ENCODE measurements at places on chromosomes 3 and 15. TPM values are rescaled to one million over a fixed set of nuclear protein-coding genes. Genes with fewer than 3 reads are reported as not detected.
A peak's percentile ranks its signal among the peaks of the same experiment; 100 is the strongest.

- no peak for DNase-seq
Observed at GRCh38 chr3:114445233-114445632, 151.4 kb downstream of the TIGIT start.

DNA sequence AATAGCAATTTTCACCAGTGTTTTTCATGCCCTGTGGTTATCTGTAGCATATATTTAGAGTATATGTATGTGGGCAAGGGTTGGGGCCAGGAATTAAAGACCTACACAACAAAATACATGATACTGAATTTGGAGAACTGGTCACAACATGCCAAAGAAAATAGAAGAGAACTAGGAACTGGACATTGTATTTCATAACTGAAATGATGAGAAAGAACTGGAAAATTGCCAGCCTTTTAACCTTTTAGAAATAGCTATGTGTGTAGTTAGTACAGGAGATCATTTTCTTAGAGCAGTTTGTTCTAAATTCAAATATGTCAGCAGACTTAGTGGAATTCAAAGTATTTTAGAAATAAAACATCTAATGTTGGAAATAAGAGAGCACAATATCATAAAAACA lies 227.1 kb upstream of the CGNL1 start:
- DNase-seq: no peak

The GRM7 gene
- total RNA-seq: not detected

DNA sequence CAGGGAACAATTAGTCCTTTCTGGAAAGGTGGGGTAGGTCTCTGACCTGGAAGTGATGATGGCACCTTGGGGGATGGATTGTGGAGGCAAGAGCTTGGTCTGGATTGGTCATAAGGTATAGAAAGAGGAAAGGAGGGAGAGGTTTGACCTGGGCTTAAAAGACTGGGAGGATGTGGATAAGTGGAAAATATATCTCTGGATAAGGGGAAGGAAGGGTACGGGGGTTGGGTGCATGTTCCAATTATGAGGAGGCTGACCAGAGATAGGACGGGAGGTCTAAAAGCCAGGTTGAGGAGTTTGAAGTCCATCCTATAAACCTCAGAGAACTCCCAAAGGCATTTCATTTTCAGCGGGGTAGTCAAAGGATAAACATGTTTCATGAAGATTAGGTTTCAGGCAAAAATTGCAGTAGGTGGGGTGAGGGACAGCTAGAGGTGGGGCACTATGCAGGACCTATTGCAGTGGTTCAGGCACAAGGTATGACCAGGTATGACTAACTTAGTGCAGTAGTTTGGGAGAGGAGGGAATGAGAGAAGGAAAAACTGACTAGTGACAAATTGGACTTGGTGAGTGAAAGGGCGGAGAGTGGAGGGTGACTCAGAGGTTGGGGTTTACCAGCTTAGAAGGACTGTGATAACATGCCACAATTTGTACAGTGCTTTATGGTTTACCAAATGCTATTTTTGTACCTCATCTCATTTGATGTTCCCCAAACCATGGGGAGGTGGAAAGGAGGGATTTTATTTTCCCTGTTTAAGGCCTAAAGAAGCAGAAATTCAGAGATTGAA lies 10.7 kb downstream of the PDE8A start:
- peak; percentile 93 for DNase-seq

GRCh38 chr3:18575573-18575972 lies 150.4 kb upstream of the SATB1 start:
- DNase-seq: no peak

- no peak for DNase-seq
Observed at GRCh38 chr3:63333815-63334214, 55.7 kb downstream of the SYNPR start.

The PPP1R14D gene
- total RNA-seq: not detected

DNA sequence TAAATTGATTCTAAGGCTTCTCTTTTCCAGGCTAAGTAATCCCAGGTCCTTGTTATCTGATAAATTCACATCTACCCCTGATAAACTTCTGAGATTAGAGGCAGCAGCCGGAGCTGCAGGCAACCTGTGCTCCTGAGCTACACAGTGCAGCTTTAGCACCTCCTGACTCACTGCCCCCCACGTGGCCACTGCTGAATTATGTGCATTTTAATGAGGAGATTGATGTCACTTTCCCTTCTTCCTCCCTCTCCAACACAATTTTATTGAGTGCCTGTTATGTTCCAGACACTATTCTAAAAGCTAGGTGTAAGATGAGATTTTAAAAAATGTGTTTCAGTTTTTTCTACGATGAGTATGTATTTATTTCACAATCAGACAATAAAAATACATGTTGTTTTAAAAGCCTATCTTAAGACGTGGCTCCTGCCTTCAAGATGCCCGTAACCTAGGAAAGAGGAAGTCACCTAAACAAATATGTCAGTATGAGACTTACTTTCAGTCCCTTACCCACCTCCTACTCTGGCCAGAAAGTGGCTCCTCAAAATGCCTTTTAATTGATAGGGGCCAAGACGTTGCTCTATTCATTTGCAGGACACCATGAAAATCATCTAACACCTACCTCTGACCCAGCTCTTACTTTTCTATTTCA lies 161.5 kb upstream of the PFN2 start:
- DNase-seq: no peak

- DNase-seq: no peak
Observed at GRCh38 chr3:20516311-20516710, 330.3 kb upstream of the SGO1 start.

The C3orf52 gene
- total RNA-seq: 14.3 TPM

All from HCT116 (cell line).